ENCODE measurements at places on chromosomes 7 and 10.

- DNase-seq: no peak
Measured at GRCh38 chr7:97971120-97971989, 18.6 kb downstream of the OCM2 start.

- no peak for DNase-seq
Measured at GRCh38 chr7:128846781-128847444, 15.7 kb upstream of the ATP6V1F start.

GRCh38 chr7:48962821-48963505 is 38.6 kb downstream of the CDC14C start:
- no peak for DNase-seq

- peak; percentile 12 for DNase-seq
Measured at GRCh38 chr7:149496642-149497391, 792 bp downstream of the ZNF746 start.

DNA sequence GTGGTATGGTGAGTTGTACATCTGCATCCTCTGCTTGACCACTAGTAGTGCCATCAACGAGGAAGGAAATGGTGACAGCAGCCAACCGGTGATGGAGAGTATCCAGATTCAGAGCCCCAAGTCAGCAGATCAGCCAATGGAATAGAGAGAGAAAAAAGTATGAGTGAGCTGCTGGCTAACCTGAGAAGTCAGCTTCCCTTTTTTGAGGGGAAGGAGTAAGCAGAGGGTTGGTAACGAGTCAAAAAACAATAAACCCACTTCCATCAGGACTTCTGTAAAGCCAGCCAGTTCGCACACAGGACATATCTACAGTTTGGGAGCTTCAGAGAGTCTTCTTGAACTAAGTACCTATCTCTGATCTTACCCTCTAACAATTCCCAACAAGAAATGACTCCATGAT is 8.9 kb downstream of the SLC25A28 start:
- DNase-seq: no peak

DNA sequence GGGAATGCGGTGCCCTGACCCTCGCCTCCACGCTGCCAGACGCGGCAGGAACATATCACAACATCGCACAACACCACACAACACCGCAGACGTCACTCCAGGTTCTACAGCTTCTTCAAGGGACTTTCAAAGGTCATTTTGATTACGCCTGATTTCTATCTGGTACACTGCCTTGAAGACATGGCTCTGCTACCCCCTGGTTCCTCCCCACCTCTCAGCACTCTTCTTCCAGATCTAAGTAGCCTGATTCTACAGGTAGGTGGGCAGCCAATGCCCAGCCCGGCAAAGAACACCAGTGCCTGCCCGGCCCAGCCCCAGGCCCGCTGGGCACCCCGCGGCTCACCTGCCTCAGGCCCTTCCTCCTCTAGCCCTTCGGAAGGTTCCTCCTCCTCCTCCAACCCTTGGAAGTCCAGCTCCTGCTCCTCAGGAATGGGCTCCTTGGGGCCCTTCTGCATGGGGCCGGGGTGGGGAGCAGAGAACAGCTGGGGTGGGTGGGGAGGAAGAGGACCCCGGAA is 8.4 kb downstream of the GIGYF1 start:
- DNase-seq: no peak

Data from caudate nucleus (tissue), 63 donors.